ENCODE measurements at places on chromosomes 5 and 9.

GRCh38 chr9:13118313-13118712 is 161.2 kb downstream of the MPDZ start:
- no peak for DNase-seq

DNA sequence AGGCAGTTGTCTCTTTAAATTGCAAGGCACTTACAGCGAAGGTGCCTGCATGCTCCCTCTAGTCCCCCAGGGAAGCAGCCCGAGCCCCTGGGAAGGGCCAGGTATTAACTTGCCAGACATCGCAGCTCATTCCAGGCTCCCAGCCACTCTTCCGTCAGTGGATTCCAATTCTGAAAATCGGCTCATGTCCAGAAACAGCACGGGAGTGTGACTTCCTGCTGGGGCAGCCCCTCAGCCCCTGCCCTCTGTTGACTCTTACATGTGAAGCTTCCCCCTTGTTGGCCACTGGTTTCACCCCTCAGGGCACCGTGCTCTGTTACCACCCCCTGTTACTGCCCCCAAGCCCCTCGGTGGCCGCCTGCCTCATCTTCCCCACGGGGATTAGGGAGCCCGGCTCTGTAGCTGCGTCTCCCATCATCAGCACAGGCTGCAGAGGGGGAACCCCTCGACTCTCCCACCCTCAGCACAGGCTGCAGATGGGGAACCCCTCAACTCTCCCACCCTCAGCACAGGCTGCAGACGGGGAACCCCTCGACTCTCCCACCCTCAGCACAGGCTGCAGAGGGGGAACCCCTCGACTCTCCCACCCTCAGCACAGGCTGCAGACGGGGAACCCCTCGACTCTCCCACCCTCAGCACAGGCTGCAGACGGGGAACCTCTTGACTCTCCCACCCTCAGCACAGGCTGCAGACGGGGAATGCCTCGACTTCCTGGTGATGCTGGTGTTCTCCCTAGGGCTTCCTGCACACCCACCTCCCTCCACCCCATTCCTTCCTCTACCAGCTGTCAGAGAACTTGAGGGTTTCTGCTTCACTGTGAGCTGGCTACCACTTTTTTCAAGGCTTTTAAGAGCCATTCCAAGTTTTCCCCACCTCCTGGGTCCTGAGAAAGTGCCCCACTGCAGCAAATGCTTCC is 11.1 kb upstream of the CACNA1B start:
- no peak for DNase-seq

GRCh38 chr5:159088371-159088770 is 11.3 kb downstream of the EBF1 start:
- no peak for DNase-seq

GRCh38 chr9:77087506-77087905 is 68.1 kb downstream of the FOXB2 start:
- no peak for DNase-seq

- DNase-seq = no peak
These were observed 433.1 kb upstream of the CDH18 start for GRCh38 chr5:20420991-20421595.

DNA sequence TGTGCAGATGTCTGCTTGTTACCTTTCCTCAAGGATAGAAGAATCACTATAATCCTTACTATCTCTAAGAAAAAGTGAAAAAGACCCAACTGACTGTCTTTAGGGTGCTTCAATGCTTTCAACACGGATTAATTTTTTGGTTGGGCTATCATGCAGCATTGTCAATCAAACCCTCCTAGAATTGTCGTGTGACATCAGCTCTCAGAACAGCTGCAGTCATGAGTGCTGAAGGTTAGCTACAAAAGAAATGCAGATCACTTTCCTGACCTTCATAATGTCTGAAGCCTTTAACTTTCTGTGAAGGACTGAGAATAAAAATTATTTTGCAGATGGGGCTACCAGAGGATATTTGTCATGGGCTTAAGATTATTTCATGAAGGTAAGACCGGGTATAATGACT is 107.9 kb upstream of the EFNA5 start:
- DNase-seq = no peak

DNA sequence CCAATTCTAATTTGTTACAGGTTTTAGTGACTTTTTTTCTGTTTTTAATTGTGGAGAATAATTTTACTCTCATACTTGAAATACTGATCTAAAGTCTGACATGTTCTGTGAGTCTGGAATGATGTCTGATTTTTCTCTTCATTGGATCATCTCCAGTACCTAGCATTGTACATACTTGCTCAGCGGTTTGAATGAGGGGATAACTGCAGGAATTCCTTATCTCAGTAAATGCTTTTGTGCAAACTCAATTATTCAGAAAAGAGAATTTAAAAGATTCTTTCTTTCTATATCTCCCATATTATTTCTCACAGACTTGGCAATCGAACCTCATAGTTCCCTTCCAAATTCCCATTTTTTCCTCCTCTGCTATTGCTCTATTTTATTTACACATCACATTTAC is 397.9 kb upstream of the SGCD start:
- DNase-seq = no peak

- DNase-seq = no peak
These were observed 284.5 kb downstream of the SPATA31D1 start for GRCh38 chr9:82273121-82273520.

DNA sequence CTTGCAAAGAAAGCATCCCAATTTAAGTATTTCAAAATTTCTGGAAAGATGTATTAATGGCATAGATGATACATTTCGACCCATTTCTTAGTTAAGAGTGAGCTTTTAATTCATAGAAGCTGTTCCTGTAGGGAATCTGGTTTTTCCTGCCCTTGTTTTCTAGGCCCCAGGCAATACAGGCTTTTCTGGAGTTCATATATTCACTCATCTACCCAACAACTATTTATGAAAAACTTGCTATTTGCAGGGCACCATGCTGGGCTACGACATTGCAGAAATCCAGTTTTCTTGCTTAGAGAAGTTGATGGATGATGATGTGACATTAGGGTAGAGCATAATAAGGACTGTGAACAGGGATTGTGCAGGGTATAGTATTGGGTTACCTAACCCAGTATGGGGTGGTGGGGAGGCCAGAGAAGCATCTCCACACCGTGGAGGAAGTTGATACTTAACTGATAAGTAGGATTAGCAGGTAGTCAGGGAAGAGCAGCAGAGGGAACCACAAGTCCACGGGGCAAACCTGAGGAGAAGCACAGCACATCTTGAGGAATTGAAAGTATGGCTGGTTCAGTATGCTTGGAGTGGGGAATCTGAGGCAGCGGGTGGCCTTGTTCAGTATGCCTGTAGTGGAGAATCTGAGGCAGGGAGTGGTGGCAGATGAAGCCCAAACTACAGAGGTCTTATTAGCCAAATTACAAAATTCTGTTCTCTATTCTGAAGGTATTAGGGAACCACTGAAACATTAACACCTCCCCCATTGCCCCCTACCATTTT is 247.5 kb downstream of the ARRDC3 start:
- no peak for DNase-seq

GRCh38 chr9:119033596-119033995 is 335.6 kb downstream of the BRINP1 start:
- DNase-seq = no peak

- DNase-seq = no peak
These were observed 157.5 kb downstream of the TRIM32 start for GRCh38 chr9:116844621-116845020.

GRCh38 chr5:115333164-115333563 is 36.7 kb upstream of the CCDC112 start:
- no peak for DNase-seq

- no peak for DNase-seq
These were observed 16.6 kb upstream of the ELAVL2 start for GRCh38 chr9:23842565-23843129.

DNA sequence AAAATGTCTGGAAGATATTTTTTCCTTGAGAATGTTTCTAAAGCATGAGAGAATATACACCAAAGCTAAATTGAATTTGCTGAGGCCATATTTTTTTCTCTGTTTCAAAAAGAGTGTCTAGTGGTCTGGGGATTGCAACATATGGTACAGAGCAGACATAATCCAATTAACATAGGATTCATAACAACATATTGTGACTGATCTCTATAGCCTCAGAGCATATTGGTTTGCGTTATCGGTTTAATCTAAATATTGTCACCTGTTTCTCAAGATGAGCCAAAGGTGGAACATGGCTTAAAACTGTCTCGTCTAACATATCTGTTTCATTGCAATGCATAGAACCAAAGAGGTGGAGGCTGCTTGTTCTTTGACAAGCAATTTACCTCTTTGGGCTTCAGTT is 3.9 kb downstream of the PPP3R2 start:
- no peak for DNase-seq

GRCh38 chr9:130825351-130825651 is 9.8 kb upstream of the ABL1 start:
- no peak for DNase-seq

GRCh38 chr5:172941067-172941516 is 18.1 kb upstream of the RPL26L1 start:
- no peak for DNase-seq
